ENCODE measurements at places on chromosomes 12 and 14. TPM values are rescaled to one million over a fixed set of nuclear protein-coding genes. Genes with fewer than 3 reads are reported as not detected.

- no peak for DNase-seq
Measured at GRCh38 chr14:54554401-54554800, 12.5 kb upstream of the SAMD4A start.

DNA sequence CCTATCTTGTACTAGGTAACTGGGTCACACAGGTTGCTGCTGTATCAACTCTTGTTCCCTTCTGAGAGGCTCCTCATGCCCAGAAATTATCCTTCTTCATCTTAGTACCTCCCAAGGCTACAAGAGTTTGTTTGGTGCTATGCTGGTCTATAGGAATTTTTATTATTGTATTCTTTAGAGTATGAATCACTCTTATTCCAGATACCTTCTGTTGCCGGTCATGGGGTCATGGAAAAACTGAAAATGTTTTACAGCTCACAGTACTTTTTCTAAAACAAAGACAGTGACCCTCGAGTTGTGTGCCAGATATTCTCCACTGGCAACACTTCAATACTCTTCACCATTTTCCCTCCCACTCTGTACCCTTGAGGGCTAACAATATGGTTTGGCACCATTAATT is 1598.0 kb upstream of the TMEM132C start:
- no peak for DNase-seq

GRCh38 chr14:91021991-91022621 is 38.3 kb downstream of the RPS6KA5 start:
- no peak for DNase-seq

DNA sequence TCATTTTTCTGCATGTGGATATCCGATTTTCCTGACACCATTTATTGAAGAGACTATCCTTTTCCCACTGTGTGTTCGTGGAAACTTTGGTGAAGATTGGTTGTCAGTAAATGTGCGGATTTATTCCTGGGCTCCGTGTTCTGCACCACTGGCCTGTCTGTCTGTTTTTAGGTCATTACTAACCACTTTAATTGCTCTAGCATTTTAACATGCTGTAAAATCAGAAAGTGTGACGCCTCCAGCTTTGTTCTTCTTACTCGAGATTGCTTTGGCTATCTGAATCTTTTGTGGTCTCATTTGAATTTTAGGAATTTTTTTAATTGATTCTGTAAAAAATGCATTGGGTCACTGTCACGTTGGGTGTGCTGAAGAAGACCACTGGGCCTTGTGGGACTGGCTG is 1458.7 kb downstream of the AACS start:
- DNase-seq = no peak

- no peak for DNase-seq
Measured at GRCh38 chr12:101110866-101111265, 99.2 kb downstream of the SLC5A8 start.

GRCh38 chr12:56724701-56724971 is 463 bp downstream of the NACA start:
- DNase-seq = no peak

ATF7IP gene
- total RNA-seq = 174 TPM

DNA sequence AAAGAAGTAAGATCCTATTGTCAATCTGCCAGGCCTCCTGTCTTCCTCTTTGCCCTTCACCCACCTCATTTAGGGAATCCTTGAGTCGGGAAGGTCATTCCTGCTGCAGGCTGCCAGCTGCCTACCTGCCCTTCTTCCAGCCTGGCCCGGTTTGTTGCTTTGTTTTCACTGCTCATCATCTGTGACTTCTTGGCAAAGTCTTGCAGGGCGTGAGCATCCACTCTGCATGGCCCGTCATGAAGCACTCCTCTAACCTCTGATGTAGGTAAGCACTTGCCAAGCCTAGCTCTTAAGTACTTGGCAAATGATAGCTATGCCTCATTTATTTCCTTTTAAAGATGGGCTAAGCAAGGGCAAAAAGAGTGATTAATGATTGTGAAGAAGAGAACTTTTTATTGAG is 192.8 kb downstream of the NRXN3 start:
- DNase-seq = no peak

GRCh38 chr14:37968664-37969240 is 239.0 kb upstream of the SSTR1 start:
- DNase-seq = no peak

- DNase-seq = no peak
Measured at GRCh38 chr14:90545382-90545781, 148.6 kb downstream of the CALM1 start.
